Dermis microvascular lymphatic vessel endothelial cell (primary cell): ENCODE measurements at places on chromosomes 3 and 15. TPM values are rescaled to one million over a fixed set of nuclear protein-coding genes. Genes with fewer than 3 reads are reported as not detected.

Gene GP5
- total RNA-seq = 0.13 TPM in 2 replicates

Gene EFHB
- under 0.01 TPM in 1 of 2 replicates, not detected in the other for total RNA-seq

Gene CKMT1A
- not detected in 2 replicates for total RNA-seq

DNA sequence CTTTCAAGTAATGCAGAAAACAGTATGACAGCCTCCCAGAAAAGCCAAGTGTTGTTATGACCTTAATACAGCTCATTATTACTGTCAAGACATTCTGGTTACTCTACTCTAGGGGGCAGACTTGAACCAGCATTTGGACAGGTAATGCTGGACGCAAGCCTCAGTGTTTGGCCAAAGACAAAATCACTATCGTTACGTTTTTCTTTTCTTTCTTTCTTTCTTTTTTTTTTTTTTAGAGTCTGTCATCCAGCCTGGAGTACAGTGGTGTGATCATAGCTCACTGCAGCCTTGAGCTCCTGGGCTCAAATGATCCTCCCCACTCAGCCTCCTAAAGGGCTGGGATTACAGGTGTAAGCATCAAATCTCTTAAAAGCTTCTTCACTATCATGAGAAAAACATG, 29.4 kb upstream of the TMEM45A start:
- DNase-seq = peak; percentile 51

- no peak for DNase-seq
Measured at GRCh38 chr15:62483814-62484213, 318.7 kb upstream of the C2CD4B start.

DNA sequence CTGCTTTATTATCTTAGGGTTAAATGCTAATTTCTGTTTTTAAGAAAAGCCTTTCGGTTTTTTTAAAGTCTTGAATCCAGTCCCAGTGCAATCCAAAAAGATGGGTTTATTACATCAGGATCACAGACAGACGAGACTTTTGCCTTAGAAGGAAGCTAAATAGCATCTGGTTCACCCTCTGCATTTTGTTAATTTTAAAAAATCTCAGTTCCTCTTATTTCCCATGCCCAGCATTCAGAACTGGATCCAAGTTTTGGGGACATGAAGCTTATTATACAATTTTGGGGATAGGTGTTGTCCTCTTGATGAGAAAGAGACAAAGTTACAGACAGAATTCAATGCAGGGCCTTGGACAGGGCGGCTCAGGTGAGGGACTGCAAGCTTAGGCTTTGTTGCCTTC, 181.5 kb upstream of the LYSMD4 start:
- no peak for DNase-seq

DNA sequence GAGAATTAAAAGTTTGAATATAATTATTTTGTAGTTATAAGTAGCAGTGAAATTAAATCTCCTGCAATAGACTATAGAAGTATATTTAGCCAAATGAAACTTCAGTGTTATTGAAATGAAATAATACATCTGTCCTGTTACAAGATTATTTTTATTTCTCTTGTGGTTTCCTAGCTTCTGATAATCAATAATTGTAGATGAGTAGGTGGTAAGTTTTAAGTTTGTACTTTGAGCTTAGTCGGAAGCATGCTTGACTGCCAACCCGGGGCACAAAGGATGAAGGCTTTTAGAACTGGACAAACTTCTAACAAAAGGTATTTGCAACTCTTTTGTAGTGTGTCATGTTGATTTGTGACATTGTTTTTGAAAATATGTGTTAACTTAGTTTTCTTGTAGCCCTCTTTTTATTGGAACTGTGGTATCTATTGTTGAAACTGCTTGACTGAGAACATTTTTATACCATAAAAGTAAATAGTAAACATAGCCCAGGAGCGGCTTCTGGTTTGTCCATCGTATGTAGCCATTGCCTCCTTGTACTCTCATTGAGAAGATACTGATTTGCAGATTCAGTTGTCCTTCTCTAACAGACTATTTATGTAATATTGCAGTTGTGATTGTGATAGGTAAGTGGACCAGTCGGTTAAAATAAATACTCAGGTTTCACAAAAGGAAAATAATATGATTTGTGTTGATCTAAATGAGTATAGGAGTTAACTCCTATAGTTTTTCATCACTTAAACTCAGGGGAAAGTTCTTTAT, 2.9 kb downstream of the CTNNB1 start:
- no peak for DNase-seq

DNA sequence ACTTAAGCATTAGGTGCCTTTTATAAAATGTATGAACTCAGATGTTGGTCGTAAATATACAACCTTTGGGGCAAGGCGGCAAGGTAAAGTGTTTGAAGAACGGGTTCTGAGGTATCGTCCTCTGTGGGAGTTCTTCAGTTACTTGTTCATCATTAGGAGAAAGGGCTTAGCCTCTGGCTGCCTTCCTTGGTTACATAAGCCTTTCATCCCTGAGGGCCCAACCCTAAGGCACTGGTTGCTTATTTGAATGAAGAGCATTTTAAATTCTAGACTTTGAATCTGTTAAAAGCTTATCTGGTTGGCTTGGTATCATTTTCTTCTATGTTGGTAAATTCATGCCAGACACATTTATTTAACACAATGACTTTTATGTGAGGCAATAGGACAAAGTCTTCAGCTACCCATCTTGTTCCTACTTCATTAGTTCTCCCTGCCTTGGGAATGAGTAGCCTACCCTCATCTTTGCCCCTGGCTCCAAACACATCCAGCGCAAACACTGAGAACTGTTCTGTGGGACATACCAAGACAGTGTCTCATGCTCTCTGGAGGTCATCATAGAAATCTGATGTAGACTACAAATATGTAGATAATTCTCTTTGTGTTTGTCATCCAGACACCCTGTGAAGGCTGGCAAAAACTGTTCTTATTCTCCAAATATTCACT, 12.4 kb upstream of the CCDC80 start:
- DNase-seq = no peak

DNA sequence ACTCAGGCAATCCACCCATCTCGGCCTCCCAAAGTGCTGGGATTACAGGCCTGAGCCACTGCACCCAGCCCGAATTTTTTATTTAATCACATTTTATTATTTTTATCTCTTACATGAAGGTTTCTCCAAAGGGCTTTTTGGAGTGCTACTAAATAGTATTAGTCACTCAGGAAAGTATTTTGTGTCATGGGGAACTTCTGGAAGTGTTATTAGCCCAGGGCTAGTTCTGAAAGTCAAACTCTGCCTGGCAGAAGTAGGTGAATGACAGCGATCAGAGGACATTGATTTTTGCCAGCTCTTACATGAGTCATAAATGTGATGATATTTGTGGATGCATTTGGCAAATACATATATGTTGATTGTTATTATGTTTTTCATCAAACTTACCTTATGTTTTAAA, 48.7 kb downstream of the ZPLD1 start:
- no peak for DNase-seq

GRCh38 chr3:87179642-87180041, 47.5 kb upstream of the CHMP2B start:
- no peak for DNase-seq

- no peak for DNase-seq
Measured at GRCh38 chr15:55116636-55117035, 80.1 kb downstream of the RSL24D1 start.
